ENCODE measurements at places on chromosomes 2 and 18.

DNA sequence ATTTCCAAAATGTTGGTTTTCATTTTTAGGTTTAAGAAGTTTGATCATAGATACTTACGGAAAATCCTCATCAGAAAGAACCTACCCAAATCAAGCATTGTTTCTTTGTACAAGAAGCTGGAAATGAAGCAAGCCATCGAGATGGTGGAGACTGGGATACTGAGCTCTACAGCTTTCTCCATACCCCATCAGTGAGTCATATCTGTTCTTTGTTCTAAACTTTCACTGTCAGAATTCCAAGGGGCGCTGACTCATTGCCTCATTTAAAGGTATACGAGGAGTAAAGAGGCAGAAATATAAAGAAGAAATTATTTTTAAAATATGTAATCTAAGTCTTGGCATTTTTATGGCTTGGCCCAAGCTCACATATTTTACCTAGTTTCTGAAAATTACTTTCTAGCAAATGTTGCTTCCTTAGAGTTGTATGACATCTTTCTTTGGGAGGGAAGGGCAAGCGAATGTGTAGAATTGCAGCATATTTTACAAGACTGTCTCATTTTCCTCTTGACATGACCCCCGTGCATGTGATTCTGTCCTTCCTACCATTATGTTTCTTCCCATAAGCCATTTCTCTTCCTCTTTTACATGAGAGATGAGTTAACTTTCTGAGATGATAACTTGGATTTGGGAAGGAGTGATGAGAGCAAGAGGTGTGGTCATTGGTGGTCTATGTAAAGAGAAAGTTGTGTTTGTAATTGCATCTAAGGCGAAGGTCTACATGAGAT lies 41.2 kb downstream of the SLC9A4 start:
- DNase-seq: no peak

- no peak for DNase-seq
Measured at GRCh38 chr2:234823196-234823876, 128.5 kb upstream of the SH3BP4 start.

- DNase-seq: no peak
Measured at GRCh38 chr2:212667751-212668316, 129.2 kb upstream of the ERBB4 start.

DNA sequence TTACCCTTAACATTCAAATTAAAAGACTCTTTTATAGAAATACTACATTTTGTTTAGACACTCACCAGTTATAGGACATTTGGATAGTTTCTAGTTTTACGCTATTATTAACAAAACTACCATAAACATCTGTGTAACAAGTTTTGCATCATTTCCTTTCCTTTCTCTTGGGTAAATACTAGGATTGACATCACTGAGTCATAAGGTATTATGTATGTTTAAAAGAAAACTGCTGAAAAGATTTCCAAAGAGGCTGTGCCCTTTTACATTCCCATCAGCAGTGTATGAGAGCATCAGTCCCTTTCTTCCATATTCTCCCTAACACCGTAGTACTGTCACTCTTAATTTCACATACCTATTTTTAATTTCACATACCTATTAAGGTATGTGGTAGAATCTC lies 130.6 kb downstream of the USP34 start:
- DNase-seq: no peak

- no peak for DNase-seq
Measured at GRCh38 chr2:38174646-38175423, 98.9 kb upstream of the CYP1B1 start.

GRCh38 chr2:121055088-121055487 lies 229.9 kb downstream of the TFCP2L1 start:
- no peak for DNase-seq

DNA sequence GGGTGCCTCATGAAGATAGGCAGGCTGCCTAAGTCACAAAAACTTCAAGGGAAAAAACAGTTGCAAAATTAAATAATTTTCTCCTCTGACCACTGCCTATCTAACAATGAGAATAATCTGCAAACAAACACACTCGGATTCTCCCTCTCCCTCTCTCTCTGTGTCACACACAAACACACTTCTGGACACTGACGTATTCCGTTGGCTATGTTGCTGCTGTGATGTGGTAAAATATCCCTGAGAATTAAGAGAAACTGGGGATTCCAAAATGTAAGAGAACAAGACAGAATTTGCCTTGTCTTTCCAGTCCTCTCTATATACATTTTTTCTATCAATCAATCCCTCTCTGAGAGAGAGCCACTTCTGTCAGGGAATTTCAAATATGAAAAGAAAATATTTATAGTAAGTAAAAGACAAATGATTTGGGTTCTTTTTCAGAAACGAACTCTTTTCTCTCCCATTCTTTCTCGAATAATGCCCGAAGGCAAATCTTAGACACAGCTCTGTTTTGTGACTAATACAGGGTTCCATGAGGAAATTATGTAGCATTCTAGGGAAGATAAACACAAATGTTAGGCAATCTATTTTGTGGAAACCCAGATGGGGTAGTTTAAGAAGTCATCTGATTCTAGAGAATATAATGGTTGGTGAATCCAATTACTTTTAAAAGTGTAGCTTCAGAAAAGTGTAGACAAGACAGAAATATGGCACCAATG lies 310.3 kb upstream of the CYP26B1 start:
- no peak for DNase-seq
